ENCODE measurements at places on chromosomes 6 and 20. TPM values are rescaled to one million over a fixed set of nuclear protein-coding genes. Genes with fewer than 3 reads are reported as not detected.
A peak's percentile ranks its signal among the peaks of the same experiment; 100 is the strongest.

GRCh38 chr20:40980106-40980827 lies 48.4 kb upstream of the TOP1 start:
- H3K27ac ChIP-seq: no peak overlapping the region
- H3K4me3 ChIP-seq: no peak overlapping the region
- H3K27me3 ChIP-seq: peaks cover 32% of the 10 kb centered on the region
- DNase-seq: no peak
- peaks cover 8% of the 10 kb centered on the region for H3K4me1 ChIP-seq
- peaks cover 13% of the 10 kb centered on the region for H3K36me3 ChIP-seq

STMND1 gene
- not detected for total RNA-seq

GRCh38 chr6:7261032-7261841 lies 51.8 kb downstream of the SSR1 start:
- peak; percentile 52 for DNase-seq
- H3K4me1 ChIP-seq: peaks cover 8% of the 10 kb centered on the region
- peak overlapping the region; percentile 75 for H3K4me3 ChIP-seq
- H3K27me3 ChIP-seq: peaks cover 18% of the 10 kb centered on the region
- peak overlapping the region; percentile 57 for H3K27ac ChIP-seq

SMLR1 gene
- not detected for total RNA-seq

DNA sequence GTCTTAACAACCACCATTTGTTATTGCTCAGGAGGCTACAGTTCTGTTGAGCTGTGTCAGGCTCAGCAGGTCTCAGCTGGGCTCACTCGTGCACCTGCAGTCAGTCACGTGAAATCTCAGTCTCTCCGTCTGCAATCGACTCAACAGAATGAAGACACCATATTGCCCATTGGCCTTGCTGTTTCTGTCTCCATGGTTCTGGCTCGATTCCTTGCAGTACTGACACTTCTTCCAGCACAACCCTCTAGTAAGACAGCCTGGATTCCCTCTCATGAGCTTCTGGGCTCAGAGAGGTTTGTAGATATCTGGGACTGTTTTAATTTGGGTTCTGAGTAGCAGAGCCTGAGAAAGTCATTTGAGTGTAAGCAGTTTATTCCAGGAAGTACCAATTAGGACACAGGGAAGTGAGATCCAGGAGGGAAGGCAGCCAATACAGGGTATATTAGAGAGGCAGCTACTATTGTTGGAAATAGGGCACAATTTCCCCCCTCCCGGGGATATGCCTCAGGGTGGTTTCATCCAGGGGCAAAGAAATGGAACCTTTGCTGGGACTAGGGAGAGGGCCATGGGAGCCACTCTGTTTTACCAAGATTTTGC lies 87.4 kb upstream of the RALGAPA2 start:
- H3K4me1 ChIP-seq: no peaks in the 10 kb centered on the region
- no peak overlapping the region for H3K4me3 ChIP-seq
- H3K27me3 ChIP-seq: no peaks in the 10 kb centered on the region
- H3K27ac ChIP-seq: no peak overlapping the region

GRCh38 chr6:2945153-2945452 lies 26.3 kb downstream of the SERPINB6 start:
- no peak for DNase-seq
- peaks cover 24% of the 10 kb centered on the region for H3K4me1 ChIP-seq
- H3K36me3 ChIP-seq: peaks cover 34% of the 10 kb centered on the region

DNA sequence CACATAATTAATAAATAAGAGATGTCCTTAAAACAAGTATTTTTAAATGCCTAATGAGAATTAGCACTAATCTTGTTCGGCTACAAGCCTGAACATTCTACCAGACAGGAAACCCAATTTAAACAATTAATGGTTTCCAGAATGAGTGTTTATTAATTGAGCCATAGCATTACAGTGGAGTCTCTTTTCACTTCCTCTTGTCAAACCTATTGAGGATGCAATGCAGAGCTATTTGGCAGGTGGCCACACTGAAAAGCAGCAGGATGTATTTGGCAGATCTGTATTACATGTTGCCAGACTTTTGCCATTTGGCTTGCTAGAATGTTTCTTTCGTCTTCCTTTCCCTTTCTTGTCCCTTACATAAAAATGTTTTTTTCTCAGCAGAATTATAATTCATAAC lies 475.2 kb upstream of the MARCKS start:
- no peaks in the 10 kb centered on the region for H3K27me3 ChIP-seq
- no peak overlapping the region for H3K4me3 ChIP-seq
- H3K36me3 ChIP-seq: no peaks in the 10 kb centered on the region
- DNase-seq: no peak

GRCh38 chr6:106215608-106216007 lies 110.0 kb downstream of the ATG5 start:
- peaks cover 18% of the 10 kb centered on the region for H3K36me3 ChIP-seq
- H3K4me1 ChIP-seq: peaks cover 7% of the 10 kb centered on the region
- no peak overlapping the region for H3K27ac ChIP-seq
- no peak for DNase-seq
- no peak overlapping the region for H3K4me3 ChIP-seq
- no peaks in the 10 kb centered on the region for H3K27me3 ChIP-seq

GRCh38 chr20:40286975-40287531 lies 402.0 kb downstream of the MAFB start:
- H3K27me3 ChIP-seq: no peaks in the 10 kb centered on the region
- H3K4me3 ChIP-seq: no peak overlapping the region
- H3K27ac ChIP-seq: no peak overlapping the region
- no peaks in the 10 kb centered on the region for H3K36me3 ChIP-seq

- H3K4me3 ChIP-seq: no peak overlapping the region
- peaks cover 19% of the 10 kb centered on the region for H3K4me1 ChIP-seq
- no peaks in the 10 kb centered on the region for H3K27me3 ChIP-seq
Measured at GRCh38 chr20:23358923-23359593, 2.9 kb upstream of the GZF1 start.

GRCh38 chr6:61711849-61712248 lies 574.2 kb downstream of the KHDRBS2 start:
- DNase-seq: no peak
- no peaks in the 10 kb centered on the region for H3K27me3 ChIP-seq
- H3K4me3 ChIP-seq: no peak overlapping the region
- H3K27ac ChIP-seq: no peak overlapping the region

DNA sequence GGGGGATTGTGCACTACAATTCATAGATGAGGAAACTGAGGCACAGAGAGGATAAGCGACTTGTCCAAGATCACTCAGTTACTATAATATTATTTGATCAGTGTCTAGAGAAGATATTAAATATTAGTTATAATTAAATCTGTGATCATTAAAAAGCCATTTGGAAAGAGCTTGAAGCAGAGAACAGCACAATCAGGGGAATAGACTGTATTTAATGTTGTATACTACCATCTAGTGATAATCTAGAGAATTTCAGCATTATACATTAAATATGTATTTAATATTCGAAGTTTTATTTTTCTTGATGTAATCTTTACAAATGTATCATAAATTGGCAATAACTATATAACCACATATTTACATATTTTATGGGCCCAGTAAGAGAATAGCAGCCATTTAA lies 20.1 kb upstream of the MTCL3 start:
- peaks cover 22% of the 10 kb centered on the region for H3K27me3 ChIP-seq
- peaks cover 6% of the 10 kb centered on the region for H3K4me1 ChIP-seq
- no peak for DNase-seq
- no peak overlapping the region for H3K27ac ChIP-seq
